ENCODE measurements at places on chromosomes 13 and 19.

DNA sequence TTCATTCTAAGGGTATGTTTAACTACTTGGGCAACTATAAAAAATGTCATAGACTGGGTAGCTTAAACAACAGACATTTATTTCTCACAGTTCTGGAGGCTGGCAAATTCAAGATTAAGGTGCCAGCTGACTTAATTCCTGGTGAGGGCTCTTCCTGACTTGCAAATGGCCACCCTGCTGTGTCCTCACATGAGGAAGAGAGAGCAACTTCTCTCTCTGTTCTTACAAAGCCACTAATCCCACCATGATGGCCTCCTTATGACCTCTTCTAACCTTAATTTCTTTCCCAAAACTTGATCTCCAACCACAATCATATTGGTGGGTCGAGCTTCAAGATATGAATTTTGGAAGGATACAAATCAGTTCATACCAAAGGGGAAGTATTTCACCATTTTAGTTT is 399.0 kb downstream of the DCT start:
- H3K27ac ChIP-seq, result no peak overlapping the region
- no peaks in the 10 kb centered on the region for H3K36me3 ChIP-seq
- no peak for DNase-seq

GRCh38 chr13:103229674-103230073 is 163.5 kb upstream of the SLC10A2 start:
- H3K27me3 ChIP-seq, result no peaks in the 10 kb centered on the region
- H3K4me3 ChIP-seq, result no peak overlapping the region
- no peaks in the 10 kb centered on the region for H3K4me1 ChIP-seq
- DNase-seq, result no peak
- H3K27ac ChIP-seq, result no peak overlapping the region

DNA sequence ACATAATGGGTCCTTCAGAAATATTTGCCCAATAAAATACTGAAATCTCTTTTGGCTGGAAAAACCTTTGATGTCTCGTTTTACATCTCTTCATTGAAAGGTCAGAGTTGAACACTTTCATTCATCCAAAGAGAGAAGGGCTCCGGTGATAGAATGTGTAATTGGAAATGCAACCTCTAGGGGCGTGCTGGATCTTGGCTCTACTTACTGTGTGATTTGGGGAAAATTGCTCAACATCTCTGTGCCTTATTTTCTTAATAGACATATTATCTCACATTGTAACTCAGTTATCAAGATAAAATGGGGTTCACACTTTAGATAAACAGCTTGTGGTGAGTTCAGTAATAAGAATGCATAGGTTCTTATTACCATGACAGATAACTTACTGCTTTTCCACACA is 1444.1 kb downstream of the SLITRK5 start:
- no peak for DNase-seq
- no peaks in the 10 kb centered on the region for H3K4me1 ChIP-seq
- H3K27me3 ChIP-seq, result no peaks in the 10 kb centered on the region
- H3K27ac ChIP-seq, result no peak overlapping the region

DNA sequence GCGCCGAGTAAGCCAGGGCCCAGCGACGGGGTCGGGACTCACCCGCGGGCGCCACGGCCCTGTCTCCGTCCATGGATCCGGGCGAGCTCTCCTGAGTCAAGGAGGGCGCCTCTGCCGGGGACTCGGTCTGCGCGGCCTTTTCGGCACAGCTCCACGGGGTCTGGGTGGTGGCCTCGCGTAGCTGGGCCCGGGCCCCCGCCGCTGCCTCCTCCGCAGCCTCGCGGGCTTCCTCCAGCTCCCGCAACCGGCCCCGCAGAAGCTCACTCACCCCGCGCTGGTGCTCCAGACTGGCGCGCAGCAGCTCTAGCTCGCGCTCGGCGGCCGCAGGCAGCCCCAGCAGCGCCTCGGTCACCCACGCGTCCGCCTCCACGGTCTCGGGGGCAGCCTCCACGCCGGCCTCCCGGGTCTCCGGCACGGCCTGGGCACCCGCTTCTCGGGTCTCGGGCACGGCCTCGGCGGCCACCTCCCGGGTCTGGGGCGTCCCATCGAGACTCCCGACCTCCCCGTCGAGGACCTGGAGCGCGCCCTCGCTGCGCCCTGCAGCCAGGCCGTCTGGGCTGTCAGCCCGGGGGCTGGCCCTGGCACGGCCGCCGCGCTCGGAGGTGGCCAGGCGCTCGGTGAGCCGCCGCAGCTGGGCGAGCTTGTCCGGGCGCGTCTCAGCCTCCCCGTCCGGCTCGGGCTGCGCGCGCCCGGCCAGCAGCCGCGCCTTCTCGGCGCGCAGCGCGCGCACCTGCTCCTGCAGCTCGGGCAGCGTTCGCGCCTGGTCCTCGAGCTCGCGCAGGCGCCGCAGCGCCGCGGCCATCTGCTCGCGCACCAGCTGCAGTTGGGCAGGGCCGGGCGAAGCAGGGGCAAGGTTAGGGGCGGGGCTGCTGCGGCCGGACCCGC is 8.4 kb downstream of the KANK3 start:
- H3K27ac ChIP-seq, result no peak overlapping the region
- no peak for DNase-seq
- H3K27me3 ChIP-seq, result no peaks in the 10 kb centered on the region
- H3K4me1 ChIP-seq, result peaks cover 7% of the 10 kb centered on the region
- H3K4me3 ChIP-seq, result peak overlapping the region; percentile 45

- H3K4me1 ChIP-seq, result no peaks in the 10 kb centered on the region
- H3K36me3 ChIP-seq, result peaks cover 12% of the 10 kb centered on the region
- no peak overlapping the region for H3K4me3 ChIP-seq
- H3K27me3 ChIP-seq, result no peaks in the 10 kb centered on the region
- no peak for DNase-seq
- no peak overlapping the region for H3K27ac ChIP-seq
Measured at GRCh38 chr13:51772781-51773180, 31.2 kb downstream of the DHRS12 start.

Data from tibial artery (tissue), 4 donors.